ENCODE measurements at places on chromosomes 4 and X. TPM values are rescaled to one million over a fixed set of nuclear protein-coding genes. Genes with fewer than 3 reads are reported as not detected.

DNA sequence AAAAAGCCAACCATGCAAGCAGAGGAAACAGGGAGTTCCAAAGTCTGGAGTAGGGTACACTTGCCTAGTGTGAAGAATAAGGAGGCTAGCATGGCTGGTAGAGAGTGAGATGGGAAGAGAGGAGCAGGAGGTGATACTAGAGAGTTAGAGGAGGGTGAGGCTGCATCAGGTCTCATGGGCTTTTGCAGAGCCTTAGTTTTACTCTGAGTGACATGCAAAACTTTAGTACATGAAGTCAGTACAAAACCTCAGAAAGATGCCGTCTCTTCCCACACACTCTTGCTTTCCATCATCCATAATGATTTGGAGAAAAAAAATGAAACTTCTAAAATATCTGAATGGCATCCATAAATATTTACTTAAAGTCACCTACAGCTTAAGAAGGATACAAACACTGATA, 5.0 kb downstream of the OPRPN start:
- H3K4me3 ChIP-seq, result no peak overlapping the region
- no peaks in the 10 kb centered on the region for H3K4me1 ChIP-seq
- DNase-seq, result no peak

Gene GATB
- total RNA-seq, result 29.8 TPM

Gene SOD3
- total RNA-seq, result 10.7 TPM

Gene NOX1
- not detected for total RNA-seq

Gene POU3F4
- total RNA-seq, result not detected
